ENCODE measurements at places on chromosomes 3 and 15.

DNA sequence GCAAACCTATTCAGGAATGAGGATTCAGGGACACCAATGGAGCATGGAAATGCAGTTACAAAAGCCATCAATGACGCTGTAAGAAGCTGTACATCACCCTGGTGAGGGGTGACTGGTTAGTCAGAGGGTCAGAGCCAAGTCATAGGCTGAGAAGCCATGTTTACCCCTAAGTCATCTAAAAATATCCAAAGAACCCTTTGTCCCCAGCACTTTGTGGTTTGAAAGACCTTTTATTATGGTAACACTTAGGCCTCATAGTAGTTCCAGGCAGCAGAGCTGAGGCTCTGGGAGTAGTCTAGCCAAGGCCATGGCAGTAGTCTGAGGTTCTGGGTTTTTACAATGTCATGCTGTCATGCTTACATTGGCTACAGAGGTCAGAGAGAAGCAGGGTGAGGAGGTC is 131.2 kb downstream of the CTNNB1 start:
- DNase-seq = no peak

- no peak for DNase-seq
Observed at GRCh38 chr3:98151241-98151640, 4.0 kb downstream of the OR5H14 start.

DNA sequence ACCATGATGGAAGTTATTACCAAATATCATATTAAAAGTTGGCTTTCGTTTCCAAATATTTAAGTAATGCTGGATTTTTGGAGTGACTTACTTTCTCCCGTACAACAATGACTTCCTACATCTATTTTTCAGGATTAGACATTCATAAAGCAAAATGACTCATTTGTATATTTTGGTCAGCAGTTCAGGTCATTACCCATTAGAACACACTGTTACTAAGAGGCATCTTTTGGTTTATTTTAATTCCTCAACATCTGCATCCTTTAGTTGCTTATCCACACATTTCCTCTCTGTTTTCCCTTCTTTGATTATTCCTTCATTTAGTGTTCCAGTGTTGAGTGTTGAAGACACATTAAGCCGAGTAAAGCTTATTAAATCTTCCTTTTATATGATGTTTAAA is 348.2 kb downstream of the NAALADL2 start:
- DNase-seq = no peak

DNA sequence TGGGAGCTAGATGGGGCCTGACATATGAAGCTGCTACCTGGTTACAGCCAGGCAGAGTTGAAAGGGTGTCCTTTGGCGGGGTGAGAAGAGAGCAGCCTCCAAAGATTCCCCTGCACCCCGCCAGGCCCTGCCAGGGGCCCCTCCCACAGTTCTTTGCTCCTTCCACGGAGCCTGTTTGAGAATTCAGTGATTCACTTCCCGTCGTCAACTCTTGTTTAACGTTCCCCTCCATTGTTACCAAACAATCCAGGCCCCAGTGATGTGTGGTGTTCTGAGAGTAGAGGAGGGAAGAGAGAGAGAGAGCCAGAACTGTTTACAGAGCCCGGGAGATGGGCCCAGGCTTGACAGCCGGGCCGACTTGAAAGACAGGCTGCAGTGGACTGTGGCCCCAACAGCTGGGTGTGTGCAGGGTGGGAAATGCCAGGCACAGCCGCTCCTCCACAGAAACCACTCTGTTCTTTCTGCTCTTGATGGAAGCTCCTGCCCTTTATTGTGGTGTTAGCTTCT is 81.5 kb downstream of the SMAD3 start:
- DNase-seq = no peak

DNA sequence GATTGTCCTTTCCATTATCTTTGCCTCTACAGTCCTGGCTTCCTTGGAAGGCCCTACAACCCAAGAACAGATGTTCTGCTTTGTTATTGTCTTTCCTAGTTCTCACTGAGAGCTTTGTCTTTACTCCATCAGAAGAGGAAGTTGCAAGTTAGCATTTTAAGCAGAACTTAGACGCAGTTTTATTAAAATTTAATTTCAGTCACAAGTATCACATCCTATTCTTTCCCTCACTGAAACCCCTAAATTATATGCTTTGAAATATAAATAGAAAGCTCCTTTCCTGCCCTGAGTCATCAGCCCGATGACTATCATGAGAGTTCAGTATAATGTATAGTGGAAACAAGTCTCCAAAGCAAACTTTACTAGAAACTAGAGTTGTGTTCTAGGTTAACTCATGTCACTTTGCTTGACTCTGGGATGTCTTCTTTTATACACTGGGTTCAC is 291.2 kb upstream of the RBMS3 start:
- DNase-seq = no peak

GRCh38 chr15:59936741-59937140 is 67.4 kb upstream of the FOXB1 start:
- DNase-seq = no peak

DNA sequence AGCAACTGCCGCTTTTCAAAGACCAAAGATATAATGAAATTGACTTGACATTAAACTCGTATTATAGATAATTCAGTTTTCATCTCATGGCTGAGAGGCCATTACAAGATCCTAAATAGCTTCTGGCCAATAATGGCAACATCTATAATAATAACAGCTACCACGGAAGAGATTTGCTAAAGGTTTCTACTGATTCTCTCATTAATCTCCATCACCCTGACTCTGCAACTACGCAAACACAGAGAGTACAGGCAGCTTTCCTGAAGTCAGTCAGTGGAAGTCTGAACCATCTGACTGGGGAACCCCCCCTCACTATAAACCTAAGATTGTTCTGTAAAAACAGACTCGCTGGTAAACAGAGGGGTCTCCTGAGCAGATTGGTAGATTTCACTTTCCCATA is 257.1 kb downstream of the MAGI1 start:
- no peak for DNase-seq

DNA sequence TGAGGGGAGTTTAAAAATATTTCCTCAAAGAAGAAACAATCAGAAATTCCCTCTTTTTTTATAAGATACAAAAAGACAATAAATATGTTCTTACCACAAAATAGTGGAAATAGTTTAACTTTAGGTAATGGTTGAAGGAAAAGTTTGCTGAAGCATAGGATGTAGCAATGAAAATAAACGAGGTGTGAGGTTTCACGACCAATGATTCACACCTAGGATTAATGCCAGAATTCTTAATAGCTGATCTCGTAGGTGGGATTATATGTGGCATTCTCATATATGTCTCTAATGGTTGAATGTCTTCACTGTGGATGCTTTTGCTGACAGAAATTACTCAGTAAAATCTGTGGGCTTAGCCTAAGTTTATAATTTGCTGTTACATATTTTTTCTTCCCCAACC is 467.7 kb downstream of the FGF12 start:
- DNase-seq = no peak

DNA sequence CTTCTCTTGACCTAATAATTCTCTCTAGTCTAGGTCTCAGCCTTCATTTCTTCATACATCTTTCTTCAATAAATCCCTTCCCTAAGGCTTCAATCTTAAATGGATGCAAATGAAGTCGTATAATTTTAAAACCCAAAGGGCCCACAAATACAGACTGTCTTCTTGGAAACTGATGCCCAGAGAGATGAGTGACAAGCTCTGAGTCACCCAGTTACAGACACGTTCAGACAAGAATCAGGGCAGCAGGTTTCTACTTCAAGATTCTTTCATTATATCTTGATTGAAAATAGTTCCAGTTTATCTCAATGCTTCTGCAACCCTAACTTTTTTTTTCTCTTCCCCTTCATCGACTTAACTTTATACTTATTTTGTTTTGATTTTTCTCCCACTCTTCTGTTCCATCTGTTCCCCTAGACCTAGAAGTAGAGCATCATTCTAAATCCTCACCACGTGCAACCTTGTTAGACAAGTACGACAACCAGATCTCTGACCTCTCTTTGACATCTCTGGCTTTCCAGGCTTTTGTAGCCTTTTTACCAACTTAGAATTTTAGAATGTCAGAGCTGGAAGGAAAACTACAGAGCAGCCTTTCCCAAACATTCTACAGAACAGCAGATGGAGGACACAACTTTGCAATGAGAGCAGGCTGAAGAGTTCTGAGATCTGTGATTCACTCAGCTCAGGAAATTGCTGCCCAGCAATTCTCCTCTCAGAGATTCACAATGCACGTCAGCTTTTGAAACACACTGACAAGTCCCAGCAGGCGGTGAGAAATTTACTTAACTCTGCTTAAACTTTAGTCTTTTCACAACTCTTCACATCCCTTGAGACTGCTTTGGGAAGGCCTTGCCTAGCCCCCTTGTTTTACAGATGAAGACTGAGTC is 25.3 kb downstream of the NCEH1 start:
- DNase-seq = no peak

DNA sequence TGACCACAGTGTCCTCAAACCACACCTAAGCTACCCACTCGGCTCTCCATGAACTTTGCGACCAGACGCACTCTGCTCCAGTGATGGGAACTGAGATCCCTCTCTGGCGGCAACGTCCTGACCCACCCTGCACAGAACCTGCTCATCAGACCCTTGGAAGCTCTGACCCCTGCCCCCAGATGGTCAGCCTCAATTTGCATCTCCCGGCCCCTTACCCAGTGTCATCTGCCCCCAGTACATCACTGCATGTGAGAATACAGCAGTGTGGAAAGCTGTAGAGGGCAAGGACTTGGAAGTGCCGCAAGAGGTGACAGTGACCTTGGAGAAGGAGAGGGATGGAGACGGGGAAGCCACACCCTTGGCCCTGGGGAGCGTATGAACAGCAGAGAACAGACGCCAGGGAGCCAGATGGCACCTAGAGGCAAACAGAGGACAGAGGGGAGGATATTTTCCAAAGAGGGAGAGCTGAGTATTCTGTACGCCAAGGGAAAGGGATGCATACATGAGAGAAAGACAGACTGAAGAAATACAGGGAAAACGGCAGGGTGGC is 192.0 kb downstream of the XXYLT1 start:
- DNase-seq = no peak

- no peak for DNase-seq
Observed at GRCh38 chr15:53539878-53540277, 219.6 kb downstream of the WDR72 start.

DNA sequence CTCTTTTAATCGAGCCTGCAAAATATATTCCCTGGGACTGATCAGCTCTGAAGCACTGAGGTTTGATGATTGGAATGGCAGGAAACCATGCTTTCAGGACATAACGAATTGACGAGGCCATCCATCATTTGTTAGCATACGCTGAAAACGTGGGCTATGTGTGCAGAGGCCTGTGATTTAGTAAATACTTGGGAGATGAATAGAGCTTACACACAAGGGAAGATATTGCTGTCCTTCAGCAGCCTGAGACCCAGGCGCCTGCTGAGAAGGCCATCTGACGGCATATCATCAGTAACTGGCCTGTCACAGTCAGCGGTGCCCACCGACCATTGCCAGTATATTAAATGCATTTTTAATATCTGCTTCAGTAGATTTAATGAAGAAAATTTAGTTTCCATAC is 16.2 kb downstream of the CDIN1 start:
- DNase-seq = no peak

DNA sequence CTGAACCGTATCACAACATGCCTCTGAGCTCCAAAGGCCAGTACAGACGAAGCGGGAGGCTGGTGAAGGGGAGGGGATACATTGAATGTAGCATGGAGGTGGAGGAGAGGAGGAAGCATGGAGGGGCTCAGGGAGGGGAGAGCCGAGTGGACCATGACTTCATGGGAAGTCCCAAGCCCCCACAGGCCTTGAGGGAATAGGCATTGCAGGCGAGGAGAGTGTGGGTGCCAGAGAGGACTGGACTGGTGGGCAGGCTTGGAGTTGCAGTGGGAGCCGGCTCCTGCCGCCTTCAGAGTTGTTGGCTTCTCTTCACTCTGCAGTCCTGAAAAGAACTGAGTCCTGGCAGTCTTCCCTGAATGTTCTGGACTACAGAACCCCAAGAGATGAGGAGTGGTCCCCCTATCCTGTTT is 3.3 kb upstream of the RNU6-1 start:
- no peak for DNase-seq

DNA sequence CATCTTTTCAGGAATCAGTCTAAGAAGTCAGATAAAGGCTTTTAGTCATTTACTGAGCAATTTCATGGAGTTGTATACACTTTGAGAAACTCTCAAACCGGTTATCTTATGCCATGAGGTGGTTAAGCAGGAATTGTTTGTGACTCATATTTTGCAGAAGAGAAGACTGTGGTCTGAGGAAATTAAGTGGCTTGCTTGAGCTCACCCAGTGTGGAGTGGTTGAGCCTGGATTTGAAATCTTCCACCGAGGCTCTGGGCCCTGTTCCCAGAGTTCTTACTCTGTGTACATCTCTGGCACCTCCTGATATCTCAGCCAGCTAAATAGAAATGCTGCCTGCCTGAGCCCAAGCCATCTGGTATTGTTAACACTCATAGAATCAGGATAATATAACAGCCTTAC is 37.8 kb upstream of the BCL6 start:
- no peak for DNase-seq

DNA sequence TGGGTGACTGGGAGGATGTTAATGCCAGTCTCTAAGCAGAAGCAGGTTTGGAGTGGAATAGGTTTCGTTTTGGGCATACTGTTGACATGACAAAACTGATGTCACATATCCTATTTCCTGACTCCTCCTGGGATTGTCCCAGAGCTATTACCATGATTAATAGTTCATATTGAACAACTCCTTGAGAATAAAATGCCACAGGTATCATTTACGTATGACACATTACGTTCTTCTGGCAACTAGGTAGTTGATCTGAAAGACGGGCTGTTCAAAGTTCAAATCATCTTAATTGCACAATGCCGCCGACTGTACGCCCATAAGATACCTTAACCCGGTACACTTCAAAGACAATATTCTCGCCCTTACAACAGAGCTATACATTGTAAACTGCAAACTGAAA is 1.4 kb upstream of the RAB5A start:
- no peak for DNase-seq

GRCh38 chr3:110608566-110608965 is 463.1 kb upstream of the NECTIN3 start:
- no peak for DNase-seq

- no peak for DNase-seq
Observed at GRCh38 chr3:23750573-23751210, 55.1 kb upstream of the UBE2E1 start.

- no peak for DNase-seq
Observed at GRCh38 chr3:37626736-37627565, 234.7 kb upstream of the CTDSPL start.

DNA sequence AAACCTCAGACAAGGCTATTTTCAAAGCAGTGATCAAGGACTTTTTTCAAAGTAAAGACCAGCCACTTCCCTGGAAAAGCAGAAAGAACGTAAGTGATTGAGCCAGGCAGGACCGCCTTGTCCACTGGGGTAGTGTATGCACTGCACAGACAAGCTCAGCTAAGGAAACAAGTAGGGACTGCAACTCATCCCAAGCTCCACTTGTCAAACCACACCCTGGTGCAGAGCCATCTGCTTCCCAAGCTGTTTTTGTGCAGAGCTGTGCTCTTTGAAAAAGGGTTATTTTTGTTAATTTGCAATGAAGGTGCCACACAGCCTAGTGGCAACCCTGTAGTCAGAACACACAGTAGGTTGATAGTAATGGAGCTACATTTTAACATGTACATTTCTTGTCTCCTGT is 193.3 kb downstream of the ADAMTS9 start:
- no peak for DNase-seq

GRCh38 chr3:78818161-78818985 is 949.4 kb downstream of the ROBO1 start:
- DNase-seq = no peak

GRCh38 chr3:25306705-25307104 is 121.4 kb upstream of the RARB start:
- DNase-seq = no peak

All from stimulated activated effector memory CD8-positive, alpha-beta T cell treated with anti-CD3 and anti-CD28 coated beads, Interleukin-12 subunit alpha, Interleukin-12 subunit beta, amount 100 ng/mL, for 72 hours (primary cell).